ENCODE measurements at places on chromosomes 4 and X.
A peak's percentile ranks its signal among the peaks of the same experiment; 100 is the strongest.

- no peak for DNase-seq
Observed at GRCh38 chr4:152193059-152193458, 342.8 kb downstream of the FBXW7 start.

GRCh38 chrX:151901826-151902225 lies 10.9 kb upstream of the MAGEA4 start:
- no peak for DNase-seq

GRCh38 chr4:26859762-26860156 lies 882 bp upstream of the STIM2 start:
- DNase-seq = no peak

GRCh38 chr4:174225349-174226049 lies 58.0 kb downstream of the FBXO8 start:
- DNase-seq = no peak

DNA sequence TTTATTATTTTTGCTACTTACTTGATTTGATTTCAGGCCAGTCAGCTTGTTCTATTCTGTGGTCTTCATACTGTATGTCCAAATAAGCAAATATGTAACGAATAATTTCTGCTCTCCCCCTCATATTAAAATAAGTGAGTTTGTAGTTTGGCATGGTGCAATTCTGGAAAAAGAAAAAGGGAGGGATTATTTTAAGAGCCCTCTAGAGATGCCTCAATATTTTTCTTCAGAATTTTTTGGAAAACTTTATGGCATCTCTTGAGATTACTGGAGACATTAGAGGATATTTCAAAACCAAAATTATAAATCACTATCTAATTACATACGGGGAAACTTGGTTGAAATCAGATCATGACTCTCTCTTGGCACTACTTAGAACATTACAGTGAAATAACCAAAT lies 8.2 kb downstream of the HPGDS start:
- DNase-seq = no peak

DNA sequence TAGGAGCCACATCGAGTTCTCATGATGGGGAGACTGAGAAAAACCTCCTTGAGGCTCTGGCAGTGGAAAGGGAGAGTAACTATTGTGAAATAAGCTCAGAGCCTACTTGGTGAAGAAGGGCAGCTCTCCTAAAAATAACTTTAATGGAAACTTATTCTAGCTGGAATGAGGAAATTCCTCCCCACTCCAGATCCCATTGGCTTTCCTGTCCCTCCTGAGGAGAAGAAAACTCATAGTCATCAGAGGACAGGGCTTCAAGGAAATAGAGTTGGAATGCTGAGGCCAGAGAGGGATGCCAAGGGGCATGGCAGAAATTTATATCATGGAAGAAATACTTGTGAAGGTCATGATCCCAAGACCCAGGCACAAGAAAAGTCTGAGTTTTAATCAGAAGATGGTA lies 70.7 kb upstream of the TAPT1 start:
- no peak for DNase-seq

- DNase-seq = peak; percentile 1
Observed at GRCh38 chrX:111095974-111096895, at the start of gene PAK3. Gene PAK3 (plus strand): TSS chrX:111096191. CDS start chrX:111123104, 26,913 bp downstream.

DNA sequence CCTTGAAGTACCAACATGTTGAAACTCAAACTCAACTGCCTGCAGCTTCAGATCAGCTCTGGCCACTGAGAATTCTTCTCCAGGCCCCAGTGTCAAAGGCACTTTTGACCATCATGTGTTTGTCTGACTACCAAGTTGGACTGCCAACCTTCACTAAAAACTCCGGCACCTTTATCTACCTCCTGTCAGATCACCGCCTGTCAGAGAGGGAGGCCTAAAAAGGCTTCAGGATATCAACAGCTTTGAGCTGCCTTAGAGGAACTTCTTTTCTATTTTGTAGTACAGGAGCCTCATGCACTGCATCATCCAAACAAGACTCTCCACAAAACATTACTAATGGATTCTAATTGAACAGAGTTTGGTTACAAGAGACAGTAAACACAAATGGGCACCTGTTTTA lies 2.8 kb downstream of the ACSL1 start:
- DNase-seq = no peak

DNA sequence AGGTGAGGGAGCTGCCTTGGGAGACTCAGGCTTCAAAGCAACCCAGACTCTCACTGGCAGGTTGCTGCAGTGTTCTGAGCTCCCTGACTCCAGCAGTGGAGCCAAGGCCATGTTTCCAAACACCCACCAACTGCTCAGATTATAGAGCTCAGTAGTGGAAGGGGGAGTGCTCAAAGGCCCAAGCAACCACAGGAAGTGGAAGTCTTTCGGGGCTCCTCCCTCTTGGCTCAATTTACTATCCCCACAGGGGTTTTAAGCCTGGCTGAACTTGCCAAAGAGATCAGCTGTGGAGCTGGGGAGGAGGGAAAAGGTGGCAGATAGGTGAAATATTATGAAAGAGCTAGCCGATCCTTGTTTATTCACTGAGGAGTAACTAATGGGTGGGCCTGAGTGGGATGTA lies 82.5 kb downstream of the HPRT1 start:
- DNase-seq = no peak

DNA sequence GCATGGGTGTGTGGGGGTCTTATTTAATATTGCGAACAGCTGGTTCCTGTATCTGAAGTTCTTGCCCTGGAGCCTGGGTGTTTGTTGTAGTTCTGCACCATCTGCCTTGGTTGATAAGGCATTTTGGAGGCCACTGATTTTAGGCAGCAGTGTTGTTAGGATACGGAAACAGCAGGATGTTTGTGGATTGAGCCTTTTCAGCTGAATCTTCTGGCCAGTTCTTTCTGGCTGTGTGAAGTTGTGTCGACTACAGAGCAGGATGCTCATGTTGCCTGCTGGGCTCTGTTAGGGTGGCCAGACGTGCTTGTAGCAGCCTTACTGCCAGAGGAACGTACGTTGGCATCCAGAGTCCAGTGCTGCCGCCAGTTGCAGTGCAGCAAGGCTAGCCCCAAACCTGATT lies 134.2 kb downstream of the PTTG2 start:
- no peak for DNase-seq

DNA sequence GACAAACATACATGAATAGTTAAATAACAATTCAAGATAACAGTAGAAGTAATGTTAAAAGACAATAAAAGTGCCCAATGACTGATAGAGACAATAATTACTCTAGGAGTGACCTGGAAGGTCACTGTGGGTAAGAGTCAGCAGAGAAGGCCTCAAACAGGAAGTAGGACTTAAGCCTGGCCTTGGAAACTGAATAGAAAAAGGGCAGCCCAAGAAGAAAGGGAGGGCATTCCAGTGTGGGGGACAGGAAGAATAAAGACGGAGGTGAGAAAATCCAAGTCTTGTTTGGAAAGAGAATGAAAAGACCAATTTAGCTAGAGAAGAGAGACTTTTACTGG lies 6.0 kb downstream of the P2RY4 start:
- no peak for DNase-seq

GRCh38 chr4:81839347-81840042 lies 367.8 kb upstream of the RASGEF1B start:
- no peak for DNase-seq

GRCh38 chr4:54657551-54658251 lies at the start of gene KIT:
Gene KIT (plus strand): TSS chr4:54657957. CDS start chr4:54658015, 58 bp downstream.
- DNase-seq = no peak
